ENCODE measurements at places on chromosomes 2 and 18.

GRCh38 chr2:60885683-60886082 lies 4.3 kb downstream of the REL start:
- DNase-seq: no peak

DNA sequence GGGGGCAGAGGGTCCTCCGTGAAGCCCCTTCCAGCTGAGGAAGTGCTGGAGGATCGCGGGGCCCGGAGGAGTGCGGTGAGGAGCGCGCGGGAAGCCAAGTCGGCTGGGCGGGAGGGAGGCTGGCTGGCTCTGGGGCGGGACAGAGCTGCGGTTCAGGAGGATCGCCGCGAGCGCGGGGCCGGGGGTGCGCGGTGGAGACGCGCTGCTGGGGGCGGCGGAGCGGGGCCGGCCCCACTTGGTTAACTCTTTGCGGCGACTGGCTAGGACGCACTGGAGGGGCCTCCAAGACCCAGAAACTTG lies 464 bp downstream of the CYBRD1 start:
- DNase-seq: peak; percentile 56

GRCh38 chr2:233469261-233470010 lies 97.1 kb downstream of the USP40 start:
- peak; percentile 38 for DNase-seq

- DNase-seq: no peak
Observed at GRCh38 chr18:75857558-75857957, 430.1 kb upstream of the SMIM21 start.

DNA sequence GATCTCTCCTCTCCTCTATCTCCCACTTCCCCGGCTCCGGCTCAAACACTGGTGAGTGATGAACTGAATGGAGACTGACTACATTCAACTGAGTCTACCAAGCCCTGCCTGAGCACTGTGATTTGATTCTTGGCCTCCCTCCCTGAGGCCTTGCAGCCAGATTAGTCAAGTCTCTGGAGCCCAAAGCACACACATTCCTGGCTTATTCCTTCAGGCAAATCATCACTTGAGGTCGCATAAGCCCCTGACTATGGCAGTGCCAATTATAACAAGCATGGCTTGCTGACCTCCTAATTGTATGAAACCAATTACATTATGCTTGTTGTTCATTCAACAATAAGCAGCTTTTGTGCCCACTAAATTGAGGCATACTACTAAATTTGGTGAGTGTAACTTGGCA lies 34.6 kb downstream of the EFEMP1 start:
- DNase-seq: peak; percentile 57

GRCh38 chr2:102266204-102266603 lies 45.2 kb upstream of the IL1RL1 start:
- no peak for DNase-seq

GRCh38 chr2:170743530-170744239 lies 26.5 kb upstream of the ERICH2 start:
- no peak for DNase-seq

DNA sequence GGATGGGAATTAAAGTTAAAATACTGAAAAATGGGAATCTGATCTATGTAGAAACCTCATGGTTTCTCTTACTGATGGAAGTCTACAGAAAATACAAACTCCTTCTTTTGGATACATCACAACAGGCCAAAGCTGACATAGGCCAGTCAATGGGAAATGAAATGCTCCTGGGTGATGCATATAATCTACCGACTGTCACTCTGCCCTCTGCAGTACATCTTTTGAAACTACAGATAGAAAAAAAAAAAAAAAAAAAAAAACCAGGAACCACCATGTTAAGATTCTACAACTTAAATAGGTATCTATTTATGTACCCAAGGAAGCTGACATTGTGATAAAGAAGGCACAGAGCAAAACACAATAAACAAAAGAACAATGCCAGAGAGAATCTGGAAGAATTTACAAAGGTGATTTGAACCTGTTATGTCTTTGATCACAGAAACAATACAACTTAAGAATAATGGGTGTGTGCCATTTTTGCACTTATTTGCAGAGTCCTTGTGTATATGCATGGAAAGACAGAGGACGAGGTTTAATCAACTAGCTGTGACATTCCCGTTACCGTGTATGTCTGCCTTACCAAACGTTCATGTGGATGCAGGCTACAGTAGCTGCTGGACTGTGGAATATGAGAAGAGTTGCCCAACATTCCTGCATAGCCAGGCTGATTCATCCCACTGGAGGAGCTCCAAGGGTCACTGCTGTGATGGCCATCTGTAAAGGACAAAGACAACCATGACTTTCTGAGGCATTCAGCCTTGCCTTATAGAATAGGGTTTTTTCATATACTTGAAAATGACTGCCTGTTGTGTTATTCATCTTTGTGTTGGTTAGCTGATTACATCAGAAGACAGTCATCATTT lies 312.7 kb downstream of the TCF4 start:
- DNase-seq: no peak

- DNase-seq: no peak
Observed at GRCh38 chr2:3611589-3611988, 16.7 kb downstream of the COLEC11 start.

DNA sequence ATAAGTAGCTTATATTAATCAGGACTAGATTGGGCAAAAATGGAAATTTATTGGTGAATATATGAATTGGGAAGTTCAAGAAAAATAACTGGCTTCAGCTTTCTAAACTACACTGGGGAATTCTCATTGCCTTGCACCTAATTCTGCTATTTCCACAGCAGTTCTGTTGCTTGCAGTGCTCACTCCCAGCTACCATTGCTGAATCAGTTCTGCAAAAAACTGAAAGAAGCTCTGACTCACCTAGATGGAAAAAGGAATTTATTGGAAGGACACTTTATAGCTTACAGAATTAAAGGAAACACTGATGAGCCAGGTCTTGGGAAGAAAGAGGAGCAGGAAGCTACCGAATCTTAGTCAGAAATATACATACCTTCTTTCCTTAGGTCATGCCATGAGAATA lies 60.3 kb upstream of the ACVR1 start:
- DNase-seq: no peak

DNA sequence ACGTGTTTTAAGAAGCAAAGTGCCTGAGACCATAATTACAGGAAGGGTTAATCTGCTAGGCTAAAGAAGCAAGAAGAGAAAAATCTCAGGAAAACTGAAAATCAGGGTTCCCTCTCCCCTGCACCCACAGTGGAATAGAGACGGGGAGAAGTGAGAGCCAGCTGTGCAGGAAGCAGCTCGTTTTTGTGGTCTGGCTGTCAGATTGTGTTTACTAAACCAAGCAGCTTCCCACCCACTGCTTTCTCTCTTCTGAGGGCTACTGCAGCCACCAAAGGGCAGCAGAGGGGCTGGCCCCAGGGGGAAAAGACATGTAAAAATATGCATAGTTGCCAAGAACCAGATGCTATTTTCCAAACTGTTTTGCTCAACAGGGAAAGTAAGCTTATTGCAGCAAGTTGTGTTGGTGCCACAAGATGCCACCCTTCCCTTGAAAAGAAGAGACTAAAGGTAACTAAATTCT lies 72.6 kb upstream of the THUMPD2 start:
- DNase-seq: no peak

DNA sequence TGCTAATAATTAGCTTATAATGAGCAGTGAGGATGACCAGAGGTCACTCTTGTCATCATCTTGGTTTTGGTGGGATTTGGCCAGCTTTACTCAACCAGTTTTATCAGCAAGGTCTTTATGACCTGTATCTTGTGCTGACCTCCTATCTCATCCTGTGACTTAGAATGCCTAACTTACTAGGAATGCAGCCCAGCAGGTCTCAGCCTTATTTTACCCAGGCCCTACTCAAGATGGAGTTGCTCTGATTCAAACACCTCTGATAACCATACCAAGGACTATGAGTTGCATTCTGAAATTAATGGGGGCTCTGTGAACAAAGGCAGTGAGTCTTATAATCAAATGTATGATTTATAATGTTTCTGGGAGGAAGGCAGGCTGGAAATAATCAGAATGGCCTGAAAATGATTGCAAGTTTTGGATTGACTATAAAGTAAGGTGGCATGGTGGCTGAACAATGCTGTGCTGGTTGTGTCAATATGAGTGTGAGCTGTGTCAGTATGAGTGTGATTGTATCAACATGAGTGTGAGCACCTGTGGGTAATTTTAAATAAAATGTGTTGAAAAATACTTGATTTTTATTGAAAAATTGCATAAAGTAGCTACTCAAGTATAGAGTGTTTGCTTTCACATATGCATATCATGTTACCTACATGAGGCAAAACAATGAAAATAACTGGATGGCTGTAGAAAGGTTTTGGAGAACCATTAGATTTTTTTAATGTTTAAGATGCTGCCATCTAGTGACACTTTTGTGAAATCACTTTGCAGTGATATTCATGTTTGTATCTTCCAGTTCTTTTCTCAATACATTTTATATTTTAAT lies 103.0 kb downstream of the KYNU start:
- no peak for DNase-seq

- no peak for DNase-seq
Observed at GRCh38 chr2:54545702-54546450, 89.7 kb downstream of the SPTBN1 start.

DNA sequence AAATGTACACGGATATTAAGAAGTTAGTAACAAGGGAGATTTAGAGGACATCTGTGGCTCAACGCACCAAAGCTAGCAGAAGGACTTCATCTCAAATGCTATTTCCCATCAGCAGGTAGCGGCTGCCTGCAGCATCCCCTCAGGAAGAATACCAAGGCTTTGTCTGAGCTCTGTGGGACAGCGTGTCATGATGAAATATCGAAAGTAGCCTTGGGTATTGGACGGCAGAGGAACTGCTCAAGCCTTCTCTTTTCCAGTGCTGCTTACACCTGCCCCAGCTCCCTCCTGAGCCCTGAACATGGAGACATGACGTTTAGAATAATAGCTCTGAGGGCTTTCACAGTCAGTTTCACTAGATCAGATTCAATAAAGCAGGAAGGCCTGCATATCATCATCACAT lies 241.6 kb downstream of the SUCLG1 start:
- DNase-seq: no peak

- DNase-seq: peak; percentile 86
Observed at GRCh38 chr2:224401641-224402342, at the start of gene FAM124B. Gene FAM124B, minus strand, starts transcription at chr2:224402107. Its CDS starts 339 bp downstream, at chr2:224401768.

GRCh38 chr2:227870710-227871374 lies 589 bp upstream of the DAW1 start:
- no peak for DNase-seq

DNA sequence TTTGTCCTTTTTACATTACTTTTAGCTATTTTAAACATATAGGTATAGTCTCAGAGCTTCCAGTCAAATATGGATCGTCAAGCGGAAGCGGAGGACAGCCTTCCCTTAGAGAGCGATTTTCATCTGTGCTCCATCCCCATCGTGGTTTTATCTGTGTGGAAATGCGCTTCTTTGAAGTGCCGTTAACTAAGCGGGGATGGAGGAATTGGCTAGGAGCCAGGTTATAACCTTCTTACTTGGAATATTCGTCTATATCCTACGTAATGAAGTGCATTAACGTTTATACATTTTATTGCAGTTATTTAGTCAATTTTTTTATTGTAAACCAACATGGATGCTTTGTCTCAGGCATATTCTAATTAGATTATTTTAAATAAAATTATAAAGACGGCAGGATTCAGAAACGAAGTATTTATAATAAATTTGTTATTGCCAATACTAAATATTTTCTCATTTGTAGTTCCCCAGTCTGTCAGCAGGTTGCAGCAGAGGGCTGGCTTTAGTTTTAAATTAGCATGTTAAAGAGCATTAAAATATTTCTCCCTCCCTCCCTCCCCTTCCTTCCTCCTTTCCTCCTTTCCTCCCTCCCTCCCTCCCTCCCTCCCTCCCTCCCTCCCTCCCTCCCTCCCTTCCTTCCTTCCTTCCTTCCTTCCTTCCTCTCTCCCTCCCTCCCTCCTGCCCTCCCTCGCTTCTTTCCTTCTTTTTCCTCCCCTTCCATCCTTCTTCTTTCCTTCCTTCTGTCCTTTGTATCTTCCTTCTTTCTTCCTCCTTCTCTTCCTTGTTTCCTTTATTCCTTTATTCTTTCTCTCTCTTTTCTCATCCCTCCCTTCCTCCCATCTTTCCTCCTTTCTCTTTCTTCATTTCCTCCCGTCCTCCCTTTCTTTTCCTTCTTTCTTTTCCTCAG lies 80.6 kb upstream of the DOCK10 start:
- DNase-seq: no peak

DNA sequence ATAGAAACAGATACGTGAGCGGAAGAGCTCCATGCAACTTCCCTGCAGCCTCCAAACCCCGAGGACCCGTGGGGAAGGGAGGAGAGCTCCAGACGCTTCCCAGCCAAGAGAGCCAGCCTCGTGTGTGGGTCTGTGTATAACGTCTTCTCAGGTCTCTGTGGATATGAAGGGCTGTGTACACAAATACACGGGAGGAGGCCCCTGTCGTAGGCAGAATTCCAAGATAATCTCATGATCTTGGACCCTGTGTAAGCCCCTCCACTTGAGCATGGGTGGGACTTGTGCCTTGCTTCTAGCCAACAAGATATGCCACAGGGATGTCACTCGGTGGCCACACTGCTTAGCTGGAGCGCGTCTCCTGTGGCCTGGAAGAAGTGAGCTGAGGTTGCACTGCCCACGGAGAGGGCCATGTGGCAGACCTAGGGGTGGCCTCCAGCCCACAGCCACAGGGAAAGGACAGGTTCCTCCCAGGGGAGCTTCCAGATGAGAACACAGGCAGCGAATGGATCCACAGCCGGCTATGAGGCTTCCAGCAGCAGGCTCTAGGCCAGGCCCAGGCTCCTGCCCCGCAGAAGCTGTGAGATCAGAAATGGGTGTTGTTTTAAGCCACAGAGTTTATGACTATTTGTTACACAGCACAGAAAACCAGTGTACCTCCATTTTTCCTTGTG lies 15.6 kb upstream of the KLF11 start:
- no peak for DNase-seq

DNA sequence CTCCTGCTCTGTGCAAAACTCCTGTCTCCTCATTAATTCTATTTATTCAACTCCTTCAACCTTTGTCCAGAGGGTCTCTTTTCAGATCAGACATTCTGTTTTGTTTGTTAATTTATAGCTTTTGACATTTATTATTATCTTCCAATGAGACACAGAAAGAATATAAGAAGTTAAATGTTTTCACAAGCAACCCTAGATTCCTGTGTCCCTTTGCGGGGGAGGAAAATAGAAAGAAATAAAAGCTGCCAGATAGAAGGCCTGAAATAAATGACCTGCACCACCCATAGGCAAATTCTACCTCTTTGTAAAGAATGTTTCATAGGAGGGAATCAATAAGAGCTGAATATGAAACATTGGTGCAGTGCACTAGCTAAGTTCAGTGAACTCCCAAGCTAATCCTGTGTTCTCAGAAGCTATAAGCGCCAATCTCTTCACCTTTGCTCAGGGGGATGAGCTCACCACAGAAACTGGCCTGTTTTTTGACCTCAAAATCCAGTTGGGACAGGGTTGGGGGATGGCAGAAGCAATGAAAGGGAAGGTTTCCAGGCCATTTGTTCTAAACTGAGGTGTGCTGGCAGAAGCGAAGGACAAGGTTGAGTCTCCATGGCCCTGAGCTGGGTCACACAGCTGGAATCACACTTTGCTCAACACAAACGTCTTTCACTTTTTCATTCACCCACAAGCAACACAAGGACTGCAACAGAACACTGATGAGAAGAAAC lies 258.6 kb downstream of the NRXN1 start:
- DNase-seq: no peak

GRCh38 chr2:42297322-42297936 lies 63.6 kb downstream of the COX7A2L start:
- DNase-seq: no peak

GRCh38 chr2:9440058-9440727 lies 16.7 kb downstream of the CPSF3 start:
- DNase-seq: no peak

GRCh38 chr2:240295256-240296103 lies 140.0 kb upstream of the GPC1 start:
- DNase-seq: no peak

Data from heart left ventricle (tissue), 16 donors.